ENCODE measurements at places on chromosomes 4 and X. TPM values are rescaled to one million over a fixed set of nuclear protein-coding genes. Genes with fewer than 3 reads are reported as not detected.

GRCh38 chrX:41919870-41920269, 3.5 kb downstream of the CASK start:
- DNase-seq: no peak

DNA sequence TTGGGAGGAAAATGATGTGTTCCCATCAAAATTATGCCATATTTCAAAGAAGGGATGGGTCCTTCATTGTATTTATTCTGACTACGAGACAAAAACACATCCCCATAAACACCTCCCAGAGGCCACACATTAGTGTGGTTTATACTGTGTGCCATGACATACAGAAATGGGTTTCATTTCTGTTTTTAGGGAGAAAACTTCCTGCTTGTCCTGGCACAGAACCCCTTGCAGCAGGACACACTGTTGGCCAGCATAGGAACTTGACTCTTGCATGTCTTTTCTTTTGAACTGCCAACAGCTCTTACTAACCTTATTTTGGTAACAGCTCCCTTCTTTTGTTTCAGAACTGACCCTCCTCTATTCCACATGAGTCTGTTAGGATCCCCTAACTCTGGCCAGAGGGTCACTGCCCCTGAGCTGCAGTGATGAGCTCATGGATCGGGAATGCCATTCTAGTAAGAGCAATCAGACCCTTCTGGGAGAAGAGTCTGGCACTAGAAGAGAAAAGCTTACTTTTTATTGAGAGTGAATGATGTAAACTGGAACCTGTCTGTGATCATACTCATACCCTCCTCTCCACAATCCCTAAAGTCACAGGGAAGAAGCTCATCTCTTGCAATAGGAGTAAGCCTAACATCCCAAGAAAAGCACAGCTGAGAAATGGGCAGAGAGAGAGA, 86.4 kb downstream of the SMIM20 start:
- no peak for DNase-seq

GRCh38 chr4:135357091-135357490, 1155.5 kb upstream of the PABPC4L start:
- DNase-seq: no peak

DNA sequence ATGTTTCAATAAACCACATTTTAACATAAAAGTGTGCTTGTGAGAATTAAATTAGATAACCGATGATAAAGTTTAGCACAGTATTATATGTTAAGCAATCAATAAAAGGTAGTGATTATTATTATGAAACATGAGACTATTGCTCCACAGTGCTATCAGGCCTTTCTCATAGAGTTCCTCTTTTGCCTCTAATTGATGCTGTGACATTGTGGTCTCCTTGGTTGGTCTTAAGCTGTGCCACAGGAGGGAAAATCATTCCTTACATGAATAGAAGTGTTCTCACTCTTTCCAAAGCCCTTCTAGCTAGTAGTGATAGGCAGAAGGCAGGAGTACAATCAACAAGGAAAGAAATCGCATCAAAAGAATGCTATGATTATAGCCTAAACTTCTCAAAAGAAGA, 9.2 kb upstream of the PDHA2 start:
- DNase-seq: no peak

UFSP2 gene
- total RNA-seq: 38.9 TPM

GRCh38 chr4:153663667-153664066, 20.4 kb upstream of the TLR2 start:
- DNase-seq: no peak

DNA sequence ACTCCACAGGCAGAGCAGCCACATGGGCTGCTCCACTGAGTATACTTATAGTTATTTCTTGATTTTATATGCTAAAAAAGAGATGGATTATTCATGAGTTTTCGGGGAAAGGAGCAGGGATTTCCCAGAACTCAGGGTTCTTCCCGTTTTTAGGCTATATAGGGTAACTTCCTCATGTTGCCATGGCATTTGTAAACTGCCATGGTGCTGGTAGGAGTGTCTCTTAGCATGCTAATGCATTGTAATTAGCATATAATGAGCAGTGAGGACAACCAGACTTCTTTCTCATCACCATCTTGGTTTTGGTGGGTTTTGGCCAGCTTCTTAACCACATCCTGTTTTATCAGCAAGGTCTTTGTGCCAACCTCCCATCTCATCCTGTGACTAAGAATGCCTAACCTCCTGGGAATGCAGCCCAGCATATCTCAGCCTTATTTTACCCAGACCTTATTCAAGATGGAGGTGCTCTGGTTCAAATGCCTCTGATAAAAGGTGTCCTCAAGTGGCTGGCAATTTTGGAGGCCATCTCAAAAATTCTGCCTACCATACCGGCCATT, 213.0 kb upstream of the VEGFC start:
- DNase-seq: no peak

GRCh38 chrX:135536877-135537276, 16.4 kb downstream of the INTS6L start:
- no peak for DNase-seq

AFF2 gene
- total RNA-seq: 7.6 TPM

DNA sequence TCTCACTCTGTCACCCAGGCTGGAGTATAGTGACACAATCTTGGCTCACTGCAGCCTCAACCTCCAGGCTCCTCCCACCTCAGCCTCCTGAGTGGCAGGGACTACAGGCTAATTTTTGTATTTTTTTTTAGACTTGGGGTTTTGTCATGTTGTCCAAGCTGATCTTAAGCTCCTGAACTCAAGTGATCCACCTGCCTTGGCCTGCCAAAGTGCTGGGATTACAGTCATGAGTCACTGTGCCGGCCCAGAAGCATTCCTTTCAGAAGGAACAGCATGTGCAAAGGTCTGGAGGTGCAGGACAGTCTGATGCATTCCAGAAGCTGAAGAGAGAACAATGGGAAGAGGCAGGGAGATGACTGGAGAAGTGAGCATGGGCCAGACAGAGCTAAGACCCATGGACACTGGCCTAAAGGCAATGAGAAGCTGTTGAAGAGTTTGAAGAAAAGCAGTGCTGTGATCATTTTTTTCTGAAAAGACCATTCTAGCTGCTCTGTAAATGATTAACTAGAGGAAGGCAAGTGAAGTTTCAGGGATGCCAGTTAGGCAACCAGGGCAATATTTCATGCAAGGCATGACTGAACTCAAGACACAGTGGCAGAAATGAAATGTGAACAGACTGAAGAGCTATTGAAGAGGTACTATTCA, 43.2 kb downstream of the MANBA start:
- no peak for DNase-seq

CCSER1 gene
- total RNA-seq: 9.0 TPM

DNA sequence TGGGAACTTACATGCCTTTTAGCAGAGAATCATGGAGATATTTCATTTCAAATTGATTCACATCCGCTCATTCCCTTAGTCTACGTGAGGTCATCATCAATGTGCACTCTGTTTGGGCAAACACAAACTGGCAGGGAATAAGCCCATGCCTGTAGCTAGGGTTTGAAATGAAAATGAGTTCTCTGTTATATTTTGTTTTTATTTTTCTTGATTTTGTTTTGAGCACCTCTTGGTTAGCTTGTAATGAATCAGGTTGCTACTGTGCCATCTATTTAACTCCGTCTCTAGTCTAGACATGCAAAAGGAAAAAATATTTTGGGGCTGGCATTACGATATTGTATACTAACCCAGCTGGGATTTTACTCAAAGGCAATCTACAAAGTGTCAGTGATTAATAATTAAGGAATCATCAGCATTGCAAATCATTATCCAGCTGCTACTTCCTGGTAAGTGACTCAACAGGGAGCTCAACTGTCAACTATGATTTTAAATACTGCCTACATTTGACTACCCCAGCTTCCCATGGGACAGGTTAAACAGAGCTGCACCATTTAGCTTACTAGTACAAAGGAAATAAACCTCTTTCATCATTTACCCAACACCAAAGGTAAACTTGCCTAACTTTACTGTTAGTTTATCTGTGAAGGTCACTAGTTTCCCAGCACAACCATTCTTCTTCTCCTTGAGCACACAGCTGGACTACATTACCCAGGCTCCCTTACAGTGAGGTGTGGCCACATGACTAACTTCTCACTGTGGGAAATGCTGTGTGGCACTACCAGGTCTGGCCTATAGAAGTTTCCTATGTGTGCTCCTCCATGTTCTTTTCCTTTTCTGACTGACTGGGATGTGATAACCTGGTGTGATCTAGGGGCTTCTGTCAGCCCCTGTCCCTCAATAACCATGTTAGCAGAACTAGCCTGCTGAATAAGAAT, 21.2 kb upstream of the TRPC5OS start:
- DNase-seq: no peak

DNA sequence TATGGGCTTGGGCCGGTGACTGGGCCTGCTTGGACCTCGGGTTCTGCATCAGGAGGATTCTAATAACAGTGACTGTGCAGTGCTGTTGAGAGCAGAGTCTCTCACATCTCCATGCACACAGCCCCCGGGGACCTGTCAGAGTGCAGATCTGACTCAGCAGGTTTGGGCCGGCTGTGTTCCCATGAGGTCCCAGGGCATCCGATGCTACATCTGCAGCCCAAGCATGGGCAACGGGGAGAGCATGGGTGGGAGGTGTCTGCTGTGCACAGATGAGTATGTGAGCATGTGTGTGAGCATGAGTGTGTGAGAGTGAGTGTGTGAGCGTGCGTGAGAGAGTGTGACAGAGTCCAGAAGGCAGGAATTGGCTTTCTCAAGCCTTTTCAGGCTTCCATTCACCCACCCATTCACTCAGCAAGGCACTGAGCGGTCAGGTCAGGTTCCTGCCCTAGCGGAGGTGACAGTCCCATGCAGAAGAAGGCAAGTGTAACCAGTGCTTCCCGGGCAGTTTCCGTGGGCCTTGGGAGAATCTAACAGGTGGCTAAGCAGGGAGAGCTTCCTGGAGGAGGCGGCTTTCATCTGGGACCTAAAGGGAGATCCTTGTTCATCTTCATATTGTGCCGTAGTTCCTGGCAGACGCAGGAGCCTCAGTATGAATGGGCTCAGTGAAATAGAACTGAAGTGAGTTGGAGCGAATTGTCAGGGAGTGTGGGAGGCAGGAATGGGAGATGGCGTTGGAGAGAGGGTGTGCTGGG, 62.6 kb downstream of the SORCS2 start:
- no peak for DNase-seq

Measured in sciatic nerve (tissue), 2 donors.